ENCODE measurements at places on chromosomes 3 and 15.

- DNase-seq: no peak
Observed at GRCh38 chr15:71934446-71934845, 124.1 kb downstream of the NR2E3 start.

DNA sequence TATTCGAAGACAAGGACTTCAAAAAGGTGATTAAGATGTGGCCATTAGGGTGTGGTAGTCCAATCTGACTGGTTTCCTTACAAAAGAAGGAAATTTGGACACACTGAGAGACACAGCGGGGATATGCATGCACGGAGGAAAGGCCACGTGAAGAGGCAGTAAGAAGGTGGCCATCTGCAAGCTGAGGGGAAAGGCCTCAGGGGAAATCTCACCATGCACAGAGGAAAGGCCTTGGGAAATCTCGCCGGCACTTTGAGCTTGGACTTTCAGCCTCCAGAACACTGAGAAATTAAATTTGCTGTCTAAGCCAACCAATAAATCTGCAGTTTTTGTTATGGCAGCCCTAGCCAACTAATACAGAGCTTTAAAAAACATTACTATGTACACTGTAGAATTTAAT, 78.8 kb downstream of the DLG1 start:
- DNase-seq: no peak

DNA sequence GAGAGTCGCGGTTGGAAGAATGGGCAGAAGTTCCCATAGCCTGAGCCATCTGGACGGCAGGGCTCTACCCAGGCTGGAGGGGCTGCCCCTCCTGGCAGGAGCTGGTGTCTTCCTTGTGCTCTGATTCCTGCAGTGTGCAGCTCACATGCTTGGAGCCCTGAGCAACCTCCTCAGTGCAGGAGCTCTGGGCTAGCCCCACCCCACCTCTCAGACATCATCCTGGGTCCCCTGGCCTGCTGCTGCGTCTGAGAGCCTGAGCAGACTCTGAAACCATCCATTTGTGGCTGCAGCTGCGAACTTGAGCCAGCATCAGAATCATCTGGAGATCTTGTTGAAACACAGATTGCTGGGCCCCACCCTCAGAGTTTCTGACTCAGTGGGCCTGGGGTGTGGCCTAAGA, 42.8 kb downstream of the POMGNT2 start:
- DNase-seq: no peak

DNA sequence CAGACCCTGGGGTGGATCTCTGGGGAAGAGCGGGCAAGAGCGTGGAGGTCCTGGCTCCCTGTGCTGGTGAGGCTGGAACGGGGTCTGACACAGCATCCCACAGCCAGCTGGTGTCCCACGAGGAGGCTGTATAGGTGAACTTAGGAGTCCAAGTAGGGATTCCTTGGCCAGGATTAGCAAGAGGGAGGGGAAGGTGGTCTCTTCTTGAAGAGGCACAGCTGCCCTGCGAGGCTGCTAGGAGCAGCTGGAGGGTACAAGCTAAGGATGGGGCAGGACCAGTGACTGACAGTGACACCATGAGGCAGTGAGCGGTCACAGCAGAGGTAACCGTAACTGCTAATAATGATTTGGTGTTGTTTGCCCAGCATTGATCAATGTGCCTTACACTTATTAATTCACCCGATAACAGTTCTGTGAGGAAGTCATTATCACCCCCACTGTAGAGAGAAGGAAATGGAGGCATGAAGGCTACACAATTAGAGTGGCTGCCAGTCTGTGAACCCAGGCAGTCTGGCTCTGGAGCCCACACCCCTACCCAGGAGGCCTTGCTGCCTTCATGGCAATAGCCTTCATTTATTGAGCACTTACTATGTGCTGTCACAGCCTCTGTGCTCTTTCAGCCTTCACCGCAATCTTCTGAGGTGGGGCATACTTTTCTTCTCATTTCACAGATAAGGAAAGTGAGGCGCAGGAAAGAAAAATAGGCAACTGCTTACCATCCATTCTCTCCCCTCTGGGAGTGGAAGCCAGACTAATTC, 59.4 kb downstream of the TMEM44 start:
- DNase-seq: no peak

DNA sequence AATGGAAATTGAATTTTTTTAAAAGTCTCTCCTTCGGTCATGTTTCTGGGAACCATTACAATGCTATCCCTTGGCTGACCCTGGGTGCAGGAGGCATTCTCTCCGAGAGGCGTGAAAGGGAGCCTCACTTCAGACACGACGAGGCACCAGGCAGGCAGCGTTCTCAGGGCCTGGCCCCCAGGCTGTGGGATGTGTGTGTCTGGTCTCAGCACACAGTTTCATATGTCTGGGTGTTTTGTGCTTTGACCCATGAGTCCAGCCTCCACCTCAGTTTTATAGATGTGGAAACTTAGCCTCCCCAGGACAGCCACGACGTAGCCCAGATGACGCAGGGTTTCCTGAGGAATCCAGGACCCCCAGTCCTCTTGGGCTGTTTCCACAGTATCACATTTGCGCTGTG, 34.0 kb downstream of the FGD5 start:
- no peak for DNase-seq

GRCh38 chr3:128424508-128425069, 42.1 kb downstream of the DNAJB8 start:
- DNase-seq: no peak

- DNase-seq: peak; percentile 43
Observed at GRCh38 chr3:10008588-10009344, 17.5 kb upstream of the FANCD2 start.

- no peak for DNase-seq
Observed at GRCh38 chr3:181901626-181902025, 189.9 kb downstream of the SOX2 start.

DNA sequence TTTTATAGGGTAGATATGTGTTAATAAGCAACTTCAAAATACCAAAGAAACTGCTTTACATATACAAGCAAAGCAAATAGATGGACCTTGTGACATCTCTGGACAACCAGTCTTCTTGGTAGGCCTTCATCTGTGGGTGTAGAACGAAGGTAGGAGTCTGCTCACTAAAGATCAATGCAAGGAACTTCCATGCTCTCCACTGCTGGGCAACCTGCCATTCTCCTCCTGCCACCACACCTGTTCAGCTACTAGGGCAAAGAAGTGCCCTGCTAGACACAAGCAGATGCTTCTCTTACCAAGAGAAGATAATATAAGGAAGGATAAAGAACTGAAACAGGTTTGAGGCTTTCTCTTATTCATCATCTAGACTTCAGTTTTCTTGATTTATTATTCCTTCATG, 12.6 kb downstream of the PPARG start:
- DNase-seq: no peak

GRCh38 chr3:37891227-37891626, 29.5 kb downstream of the CTDSPL start:
- DNase-seq: no peak

DNA sequence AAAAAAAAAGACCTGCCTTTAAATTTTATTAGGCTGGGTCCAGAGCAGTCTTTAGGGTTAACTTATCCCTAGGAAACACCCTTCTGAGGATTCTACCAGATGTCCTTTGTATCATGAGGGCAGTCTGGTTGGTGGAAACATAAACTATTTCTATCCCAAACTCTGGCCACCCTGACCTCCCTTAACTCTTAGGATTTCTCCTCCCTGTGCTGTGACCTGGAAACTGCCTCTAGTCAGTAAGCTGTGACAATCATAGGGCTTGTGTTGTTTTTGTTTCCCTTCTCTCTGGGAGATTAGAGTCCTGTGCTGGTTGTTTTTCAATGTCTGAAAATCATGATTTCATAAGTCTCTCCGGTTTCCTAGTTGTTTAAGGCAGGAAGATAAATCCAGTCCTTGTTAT, 78.1 kb downstream of the TNFAIP8L3 start:
- no peak for DNase-seq

Measured in stimulated activated CD4-positive, alpha-beta T cell treated with anti-CD3 and anti-CD28 coated beads, TNF-alpha, amount 100 ng/mL, for 1 hour (primary cell).